Hepatocyte (in vitro differentiated cells): ENCODE measurements at places on chromosomes 13 and 19. TPM values are rescaled to one million over a fixed set of nuclear protein-coding genes. Genes with fewer than 3 reads are reported as not detected.

The APOC4 gene
- 1.1 TPM in 1 of 2 replicates, not detected in the other for polyA plus RNA-seq

The KCNC3 gene
- polyA plus RNA-seq: 1.5 and 1.6 TPM in 2 replicates

The CYP4F8 gene
- not detected in 2 replicates for polyA plus RNA-seq

The KLK13 gene
- 0.52 and 1.0 TPM in 2 replicates for polyA plus RNA-seq

The AP1M2 gene
- polyA plus RNA-seq: 67.4 and 69.4 TPM in 2 replicates

The PSG2 gene
- not detected in 2 replicates for polyA plus RNA-seq

The ZNF575 gene
- polyA plus RNA-seq: 3.1 and 6.8 TPM in 2 replicates

The HSD17B14 gene
- 91.9 and 107 TPM in 2 replicates for polyA plus RNA-seq

The HSH2D gene
- 3.5 and 3.7 TPM in 2 replicates for polyA plus RNA-seq

The NAA16 gene
- polyA plus RNA-seq: 10.7 and 12.0 TPM in 2 replicates

The KIR2DL4 gene
- not detected in 2 replicates for polyA plus RNA-seq

The PROZ gene
- 4.7 and 8.0 TPM in 2 replicates for polyA plus RNA-seq

The CRX gene
- polyA plus RNA-seq: 0.09 and 0.15 TPM in 2 replicates

The LILRA1 gene
- polyA plus RNA-seq: not detected in 2 replicates

The UPK1A gene
- 19.6 and 27.5 TPM in 2 replicates for polyA plus RNA-seq

The FAM174C gene
- 79.9 and 89.5 TPM in 2 replicates for polyA plus RNA-seq

The CEACAM4 gene
- not detected in 2 replicates for polyA plus RNA-seq

The KLK4 gene
- polyA plus RNA-seq: 0.28 and 0.33 TPM in 2 replicates

The KIR3DL2 gene
- polyA plus RNA-seq: not detected in 2 replicates

The LYPD5 gene
- 1.6 and 1.9 TPM in 2 replicates for polyA plus RNA-seq

The CEACAM6 gene
- polyA plus RNA-seq: 4.5 and 5.3 TPM in 2 replicates

The ZNF155 gene
- polyA plus RNA-seq: 3.2 and 5.3 TPM in 2 replicates

The GFY gene
- polyA plus RNA-seq: not detected in 2 replicates
